ENCODE measurements at places on chromosomes 13 and 19. TPM values are rescaled to one million over a fixed set of nuclear protein-coding genes. Genes with fewer than 3 reads are reported as not detected.

DNA sequence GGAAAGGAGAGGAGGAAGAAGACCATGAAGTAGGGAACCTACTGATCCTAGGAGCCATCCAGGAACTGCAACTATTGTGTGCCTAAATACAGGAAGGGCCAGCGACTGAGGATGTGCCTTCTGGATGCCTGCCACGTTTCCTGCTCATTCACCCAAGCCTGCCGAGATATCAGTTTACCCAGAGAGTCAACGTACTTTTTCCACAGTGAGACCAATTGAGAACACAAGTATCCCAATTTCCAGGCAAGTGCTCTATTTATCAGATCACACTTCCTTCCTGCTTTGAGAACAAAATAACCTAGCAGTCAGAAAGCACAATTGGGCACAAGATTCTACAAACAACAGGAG, 122.4 kb downstream of the AKAP11 start:
- DNase-seq = no peak

The KIR3DL2 gene
- not detected for total RNA-seq

GRCh38 chr19:55287361-55288079, 3.7 kb downstream of the BRSK1 start:
- DNase-seq = peak; percentile 83

The GGACT gene
- 1.4 TPM for total RNA-seq

The FCER2 gene
- not detected for total RNA-seq

The KLK5 gene
- not detected for total RNA-seq

DNA sequence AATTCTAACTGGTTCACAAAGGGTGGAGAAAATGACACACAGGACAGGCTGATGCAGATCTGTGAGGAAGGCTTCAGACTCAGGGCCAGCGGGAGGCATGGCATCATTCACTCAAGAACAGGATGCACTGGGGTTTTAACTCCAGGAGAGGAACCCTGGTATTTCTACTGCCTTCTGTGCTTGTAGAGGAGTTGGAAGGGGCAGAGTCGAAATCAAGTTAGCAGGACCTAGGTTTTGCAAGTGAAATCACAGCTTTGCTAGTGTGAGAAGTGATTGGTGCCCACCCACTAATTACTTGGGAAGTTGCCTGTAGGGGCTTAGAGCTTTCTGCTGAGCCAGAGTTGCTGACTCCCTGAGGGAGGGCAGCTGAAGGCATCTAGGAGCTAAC, 92.7 kb downstream of the AKAP11 start:
- no peak for DNase-seq

GRCh38 chr13:90187478-90188350, 1159.8 kb upstream of the MIR17HG start:
- DNase-seq = no peak

GRCh38 chr13:98195054-98195791, 18.2 kb upstream of the RNF113B start:
- DNase-seq = no peak

DNA sequence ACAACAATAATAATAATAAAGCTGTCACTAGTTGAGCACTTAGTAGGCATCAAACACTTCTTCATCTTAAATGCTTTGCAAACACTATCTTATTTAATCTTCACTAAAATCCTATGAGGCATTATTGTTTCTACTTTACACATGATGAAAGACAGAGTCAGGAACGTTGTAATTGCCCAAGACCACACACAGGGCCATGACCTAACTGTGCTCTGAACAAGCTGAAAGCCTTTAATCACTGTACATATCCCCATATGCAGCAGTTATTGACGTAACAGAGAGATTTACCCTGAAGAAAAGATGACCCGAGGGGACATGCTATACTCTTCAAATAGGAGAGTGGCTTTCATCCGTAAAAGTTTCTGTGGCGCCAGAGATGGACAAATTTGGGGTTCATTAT, 53.0 kb downstream of the SACS start:
- no peak for DNase-seq

The RRAS gene
- total RNA-seq = 1.1 TPM

GRCh38 chr19:11995174-11995573, 30.3 kb downstream of the ZNF763 start:
- DNase-seq = no peak

The SAFB gene
- 76.6 TPM for total RNA-seq

The C19orf85 gene
- not detected for total RNA-seq

The POU2F2 gene
- total RNA-seq = 3.0 TPM

The LCP1 gene
- 8.0 TPM for total RNA-seq
